ENCODE measurements at places on chromosomes 2 and 18.

DNA sequence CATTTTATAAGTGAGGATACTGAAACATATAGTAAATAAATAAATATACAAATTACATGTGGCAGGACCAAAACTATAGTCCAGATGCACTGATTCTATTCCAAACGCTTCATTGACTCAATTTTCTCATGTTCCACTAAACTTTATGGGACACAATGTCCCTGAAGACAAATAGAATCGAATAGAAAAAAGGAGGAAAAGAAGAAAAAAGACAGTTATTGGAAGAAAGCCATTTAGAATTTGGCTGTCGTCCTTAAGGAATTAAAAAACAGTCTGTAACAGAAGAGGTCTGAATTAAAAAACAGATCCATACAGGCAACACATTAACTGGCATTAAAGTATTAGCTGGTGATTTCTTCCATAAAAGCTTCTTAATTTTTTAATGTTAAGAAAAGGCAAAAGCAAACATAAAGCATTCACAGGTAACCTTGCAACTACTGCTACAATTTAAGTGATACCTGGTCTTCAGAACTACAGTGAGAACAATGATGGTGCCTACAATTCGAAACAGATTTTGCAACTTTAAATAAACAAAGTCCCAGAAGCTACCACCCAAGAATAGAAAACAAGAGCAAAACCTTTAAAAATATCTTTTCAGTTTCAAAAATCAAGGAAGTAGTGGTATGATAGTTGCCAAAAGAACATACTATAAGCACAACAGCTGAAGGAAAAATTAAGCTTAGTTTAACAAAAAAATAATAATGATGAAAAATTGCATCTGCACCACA, 17.4 kb upstream of the CHAC2 start:
- no peak for DNase-seq

DNA sequence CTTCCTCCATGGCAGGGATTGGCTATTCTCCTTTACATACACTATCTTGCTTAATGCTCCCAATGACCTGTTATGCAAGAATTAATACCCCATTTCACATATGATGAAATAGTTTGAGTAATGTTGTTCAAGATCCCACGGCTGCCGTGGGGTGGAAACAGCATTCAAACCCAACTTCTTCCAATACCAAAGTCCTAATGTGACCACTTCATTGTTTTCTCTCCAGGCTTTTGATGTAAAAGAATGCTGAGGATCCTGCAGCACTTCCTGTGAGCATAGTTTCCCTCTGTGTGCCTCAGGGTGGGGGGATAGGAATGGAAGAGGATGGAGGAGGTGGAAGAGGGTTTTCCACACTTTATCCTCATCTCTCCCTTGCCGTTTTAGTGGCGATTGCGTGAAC, 199.4 kb downstream of the IRS1 start:
- DNase-seq: no peak

DNA sequence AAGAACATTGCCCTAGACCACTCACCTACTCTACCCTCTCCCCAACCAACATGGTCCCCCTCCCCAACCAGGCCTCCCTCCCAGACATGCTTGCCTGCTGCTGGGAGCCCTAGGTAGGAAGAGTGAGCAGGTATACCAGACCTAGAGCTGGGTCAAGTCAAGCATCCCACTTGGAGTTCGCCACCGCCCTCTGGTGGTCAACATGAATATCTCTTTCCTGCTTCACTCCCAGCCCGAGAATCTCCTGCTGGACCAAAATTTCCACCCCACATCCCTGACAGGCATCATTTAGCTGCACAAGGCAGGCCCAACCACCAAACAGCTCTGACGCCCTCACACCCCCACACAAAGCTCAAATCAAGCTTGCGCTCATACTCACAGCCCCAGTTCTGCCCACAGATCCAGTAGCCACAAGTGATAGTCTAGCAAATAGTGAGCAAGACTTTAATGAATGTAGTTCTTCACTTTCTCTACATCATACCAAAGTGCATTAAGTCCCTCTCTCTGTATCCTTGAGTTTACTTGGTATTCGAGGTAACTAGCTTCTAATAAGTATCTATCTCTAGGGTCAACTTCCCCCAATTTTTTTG, 116.0 kb downstream of the TNS1 start:
- DNase-seq: no peak

DNA sequence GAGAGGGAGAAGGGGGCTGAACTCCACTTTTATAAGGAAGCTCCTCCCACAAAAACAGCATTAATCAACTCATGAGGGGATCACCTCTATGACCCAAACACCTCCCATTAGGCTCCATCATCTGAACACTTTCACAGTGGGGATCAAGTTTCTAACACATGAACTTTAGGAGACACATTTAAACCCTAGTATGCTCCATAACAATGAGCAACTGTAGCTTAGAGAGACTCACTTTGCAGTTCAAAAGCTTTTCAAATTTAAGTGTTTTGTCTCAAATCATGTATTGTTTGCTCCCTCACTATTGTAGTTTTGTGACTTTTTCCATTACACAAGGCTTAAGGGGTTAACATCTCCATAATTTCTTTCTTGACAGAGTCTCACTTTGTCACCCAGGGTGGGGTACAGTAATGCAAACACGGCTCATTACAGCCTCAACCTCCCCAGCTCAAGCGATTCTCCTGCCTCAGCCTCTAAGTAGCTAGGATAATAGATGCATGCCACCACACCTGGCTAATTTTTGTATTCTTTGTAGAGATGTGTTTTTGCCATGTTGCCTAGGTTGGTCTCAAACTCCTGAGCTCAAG, 352.7 kb upstream of the CDH20 start:
- DNase-seq: no peak

DNA sequence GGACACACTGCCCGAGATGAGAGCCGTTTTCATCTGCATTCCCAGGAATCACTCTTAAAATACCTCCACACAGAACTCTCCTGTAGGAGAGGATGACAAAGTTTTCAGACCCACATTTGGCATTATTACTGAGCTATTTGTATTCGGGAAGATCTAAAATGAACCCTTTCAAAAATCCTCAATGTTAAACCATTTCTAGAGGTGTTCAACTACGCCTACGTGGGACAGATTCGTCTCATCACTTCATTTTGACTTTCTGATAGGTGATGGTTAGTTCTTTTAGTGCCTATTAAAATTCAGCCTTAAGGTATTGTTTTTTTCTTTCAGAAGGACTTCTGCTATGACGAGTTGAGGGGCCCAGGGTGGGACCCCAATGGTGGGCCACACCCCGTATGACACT, 71.4 kb upstream of the MGAT4A start:
- DNase-seq: no peak

GRCh38 chr2:26144953-26145680, 27.8 kb upstream of the GAREM2 start:
- no peak for DNase-seq

GRCh38 chr2:152176113-152176714, 651 bp upstream of the STAM2 start:
- DNase-seq: no peak

GRCh38 chr2:39017334-39017733, 103.5 kb downstream of the SOS1 start:
- no peak for DNase-seq

DNA sequence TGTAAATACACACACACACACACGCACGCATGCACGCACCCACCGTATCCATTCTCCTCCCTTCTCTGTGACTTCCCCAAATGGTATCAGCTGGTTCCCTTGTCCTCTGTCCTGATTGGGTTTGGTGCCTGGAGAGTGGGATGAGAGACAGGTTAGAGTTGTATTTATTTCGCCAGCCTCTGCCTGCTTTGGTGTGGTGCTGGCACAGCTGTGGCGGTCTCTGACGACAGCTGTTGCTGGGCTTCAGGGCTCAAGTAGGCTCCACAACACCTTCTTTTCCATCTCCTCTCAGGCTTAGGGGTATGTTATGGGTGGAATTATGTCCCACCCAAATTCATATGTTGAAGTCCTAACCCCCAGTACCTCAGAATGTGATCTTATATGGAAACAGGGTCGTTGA, 94.9 kb upstream of the ITGA6 start:
- no peak for DNase-seq

DNA sequence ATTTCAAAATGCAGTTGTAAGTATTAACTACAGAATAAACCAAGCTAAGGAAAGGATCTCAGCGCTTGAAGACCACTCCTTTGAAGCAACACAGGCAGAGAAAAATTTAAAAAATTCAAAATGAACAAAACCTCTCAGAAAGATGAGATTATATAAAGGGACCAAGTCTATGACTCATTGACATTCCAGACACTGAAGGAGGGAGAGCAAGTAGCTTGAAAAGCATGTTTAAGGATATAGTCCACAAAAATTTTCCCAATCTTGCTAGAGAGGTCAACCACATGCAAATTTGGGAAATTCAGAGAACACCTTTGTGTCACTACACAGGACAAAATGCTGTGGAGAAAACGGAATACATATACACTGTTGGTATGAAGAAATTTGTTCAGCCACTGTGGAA, 112.6 kb upstream of the MC4R start:
- no peak for DNase-seq

DNA sequence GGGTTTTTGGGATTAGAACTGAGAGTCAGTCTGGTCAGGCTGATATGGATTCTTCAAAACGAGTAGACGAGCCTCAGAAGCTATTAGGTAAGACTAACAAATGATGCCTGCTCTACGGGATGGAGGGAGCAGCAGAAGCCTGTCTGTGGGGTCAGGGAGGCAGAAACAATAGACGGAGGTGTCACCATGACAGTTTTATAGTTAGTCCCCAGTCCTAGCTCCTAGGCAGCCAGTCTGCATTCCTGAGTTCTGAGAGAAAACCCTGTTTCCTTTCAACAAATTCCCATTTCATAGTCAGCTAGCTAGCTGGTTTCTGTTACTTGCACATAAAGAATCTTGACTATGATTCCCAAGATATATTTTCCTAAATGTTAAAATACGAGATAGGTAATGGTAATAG, 542.1 kb downstream of the PID1 start:
- no peak for DNase-seq

DNA sequence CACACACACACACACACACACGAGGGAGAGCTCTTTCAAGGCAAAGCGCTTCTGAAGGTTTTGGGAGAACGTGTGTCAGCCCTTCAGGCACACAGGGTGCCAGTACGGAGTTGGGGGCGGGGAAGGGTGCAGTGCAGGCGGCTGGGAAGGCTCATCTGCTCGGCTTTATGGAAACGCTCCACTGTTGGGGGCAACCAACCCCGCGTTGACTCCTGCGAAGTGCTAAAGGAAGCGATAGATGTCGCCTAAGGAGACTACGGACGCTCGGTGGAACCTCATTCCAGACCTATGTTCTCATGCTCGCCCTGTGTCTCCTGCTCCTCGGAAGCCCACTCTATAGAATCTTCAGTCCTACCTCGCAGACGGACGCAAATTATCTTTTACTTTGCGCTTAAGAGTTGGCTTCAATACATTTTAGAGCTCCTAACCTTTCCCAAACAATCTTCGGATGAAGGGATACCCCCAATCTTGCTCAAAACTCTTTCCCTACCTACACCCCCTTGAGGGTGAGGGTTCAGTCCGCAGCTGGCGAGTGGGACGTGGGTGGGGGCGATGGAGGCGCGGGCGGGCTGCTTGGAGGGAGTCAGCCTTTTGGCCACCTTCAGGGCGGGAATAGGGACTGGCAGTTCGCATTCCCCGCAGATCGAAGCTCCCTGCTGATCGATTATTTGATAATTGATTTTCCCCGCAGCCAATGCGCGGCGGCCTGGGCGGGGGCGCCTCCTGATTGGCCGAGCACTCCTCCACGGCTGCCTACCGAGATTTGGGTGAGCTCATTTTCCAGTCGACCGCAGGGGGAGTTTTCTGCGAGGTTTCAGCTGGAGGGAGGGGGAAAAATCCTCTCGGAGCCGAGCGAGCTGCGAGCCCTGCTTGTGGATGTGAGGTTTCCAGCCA, 1.9 kb upstream of the MEIS1 start:
- peak; percentile 90 for DNase-seq

- DNase-seq: no peak
Measured at GRCh38 chr18:60950634-60951033, 382.6 kb upstream of the CDH20 start.

- DNase-seq: no peak
Measured at GRCh38 chr2:202780514-202781021, 91.0 kb downstream of the ICA1L start.

DNA sequence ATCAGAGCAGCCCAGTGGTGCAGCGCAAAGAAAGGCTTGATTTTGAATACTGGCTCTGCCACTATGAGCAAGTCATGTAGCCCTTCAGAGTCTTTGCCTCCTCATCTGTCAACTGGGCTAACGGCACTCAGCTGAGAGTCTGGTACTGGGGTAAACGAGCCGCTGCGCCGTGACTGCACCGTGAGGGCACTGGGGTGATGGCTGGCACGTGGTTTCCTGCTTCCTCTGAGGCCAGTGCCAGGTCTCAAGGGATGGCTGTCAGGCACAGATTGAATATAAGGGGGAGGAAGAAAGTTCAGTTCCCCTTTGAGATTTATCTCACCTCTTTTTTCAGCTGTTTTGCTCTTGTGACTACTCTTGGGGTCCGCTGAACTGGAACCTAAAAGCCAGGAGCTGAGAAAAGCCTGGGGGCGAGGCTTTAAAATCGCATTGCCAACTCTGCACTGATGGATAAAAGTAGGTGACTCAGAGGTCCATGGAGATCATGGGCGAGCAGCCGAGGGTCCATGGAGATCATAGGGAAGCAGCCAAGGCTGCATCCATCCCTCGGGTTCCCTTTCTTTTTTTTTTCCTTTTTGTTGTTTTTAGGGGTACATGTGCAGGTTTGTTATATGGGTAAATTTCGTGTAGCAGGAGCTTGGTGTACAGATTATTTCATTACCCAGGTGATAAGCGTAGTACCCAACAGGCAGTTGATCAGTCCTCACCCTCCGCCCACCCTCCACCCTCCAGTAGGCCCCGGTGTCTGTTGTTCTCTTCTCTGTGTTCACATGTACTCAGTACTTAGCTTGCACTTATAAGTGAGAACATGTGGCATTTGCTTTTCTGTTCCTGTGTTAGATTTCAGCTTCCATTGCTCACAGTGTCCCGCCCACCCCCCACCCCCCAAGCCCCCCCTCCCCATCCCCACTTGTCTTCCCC, 114.3 kb downstream of the SPP2 start:
- no peak for DNase-seq

DNA sequence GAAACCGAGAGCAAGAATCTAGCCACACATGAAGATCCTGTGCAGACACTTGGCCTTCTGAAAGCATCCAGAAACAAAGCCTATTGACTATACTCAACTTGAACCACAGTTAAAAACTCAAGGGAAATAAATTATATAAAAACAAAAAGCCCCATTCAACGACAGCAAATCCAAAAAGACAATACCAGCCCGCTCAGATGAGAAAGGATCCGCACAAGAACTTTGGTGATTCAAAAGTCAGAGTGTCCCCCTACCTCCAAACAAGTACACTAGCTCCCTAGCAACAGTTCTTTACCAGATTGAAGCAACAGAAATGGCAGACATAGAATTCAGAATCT, 163.2 kb downstream of the WDPCP start:
- no peak for DNase-seq

- DNase-seq: no peak
Measured at GRCh38 chr2:116141891-116142474, 1672.5 kb upstream of the DDX18 start.

- no peak for DNase-seq
Measured at GRCh38 chr2:147829106-147829505, 15.7 kb upstream of the ACVR2A start.

DNA sequence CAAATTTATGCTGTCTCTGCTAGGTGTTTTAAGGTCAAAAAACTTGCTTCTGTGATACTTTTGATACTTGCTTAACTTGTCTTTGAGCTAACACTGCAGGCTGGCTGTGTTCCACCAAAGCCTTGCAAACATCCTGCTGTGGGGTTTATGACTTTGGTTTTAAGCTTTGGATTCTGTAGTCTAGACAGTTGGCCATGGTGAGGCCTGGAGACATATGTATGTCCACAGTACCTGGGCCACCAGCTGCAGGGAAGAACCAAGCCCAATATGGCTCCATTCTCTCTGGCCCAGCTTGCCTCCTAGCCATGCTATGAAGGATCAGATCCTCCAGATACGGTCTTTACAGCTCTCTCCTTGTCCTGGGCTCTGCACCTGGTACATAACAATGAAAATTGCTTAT, 113.9 kb downstream of the INO80D start:
- DNase-seq: no peak

Measured in cerebellar nuclear complex (tissue), 1 donor.